T1000 (cell line): ENCODE measurements at places on chromosomes 5 and 9.

- no peak for DNase-seq
Measured at GRCh38 chr9:29319736-29320513, 1746.6 kb upstream of the C9orf72 start.

DNA sequence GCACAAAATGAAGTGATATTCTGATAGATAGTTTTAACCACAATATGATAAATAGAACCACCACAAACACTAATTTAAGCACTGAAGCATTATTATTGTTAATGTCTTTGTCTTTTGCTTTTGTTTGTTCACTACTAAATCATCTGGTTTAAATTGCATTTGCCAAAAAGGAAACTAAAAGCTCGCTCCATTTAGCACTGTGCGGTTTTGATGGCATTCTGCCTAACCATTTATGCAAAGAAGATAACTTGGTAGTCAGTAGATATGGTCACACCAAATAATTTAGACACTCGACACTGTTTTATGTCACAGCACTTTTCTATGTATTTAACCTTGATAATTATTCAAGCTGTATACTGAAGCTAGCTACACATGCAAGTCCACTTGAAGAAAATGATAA lies 849.8 kb upstream of the CDH6 start:
- no peak for DNase-seq

DNA sequence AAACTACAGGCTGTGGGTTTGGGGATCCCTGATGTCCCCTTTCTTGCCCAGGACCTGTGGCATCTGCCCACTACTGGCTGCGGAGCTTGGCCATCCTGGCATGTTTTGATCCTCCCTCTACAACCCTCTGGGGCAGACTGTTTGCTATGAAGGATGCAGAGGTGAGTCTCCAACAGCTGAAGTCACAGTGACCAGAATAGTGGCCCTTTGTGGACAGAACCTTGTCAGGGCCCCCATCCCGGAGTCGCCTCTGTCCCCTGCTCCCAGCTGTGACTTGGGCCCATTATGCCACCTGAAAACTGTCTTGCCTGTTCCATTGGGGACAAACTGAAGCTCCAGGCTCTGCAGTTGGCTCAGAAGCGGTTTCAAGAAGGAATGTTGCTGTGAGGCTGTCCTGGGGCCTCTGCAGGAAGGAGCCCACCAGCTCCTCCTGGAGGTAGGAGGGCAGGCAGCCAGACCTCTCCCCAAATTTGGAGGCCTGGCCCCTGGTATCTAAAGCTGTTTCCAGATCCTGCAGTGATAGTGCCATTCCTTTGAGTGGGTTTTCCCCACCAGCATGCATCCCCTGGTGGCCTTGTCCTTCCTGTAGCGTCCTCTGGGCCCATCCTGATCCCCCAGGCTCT lies 93.3 kb downstream of the BARX1 start:
- DNase-seq, result no peak

DNA sequence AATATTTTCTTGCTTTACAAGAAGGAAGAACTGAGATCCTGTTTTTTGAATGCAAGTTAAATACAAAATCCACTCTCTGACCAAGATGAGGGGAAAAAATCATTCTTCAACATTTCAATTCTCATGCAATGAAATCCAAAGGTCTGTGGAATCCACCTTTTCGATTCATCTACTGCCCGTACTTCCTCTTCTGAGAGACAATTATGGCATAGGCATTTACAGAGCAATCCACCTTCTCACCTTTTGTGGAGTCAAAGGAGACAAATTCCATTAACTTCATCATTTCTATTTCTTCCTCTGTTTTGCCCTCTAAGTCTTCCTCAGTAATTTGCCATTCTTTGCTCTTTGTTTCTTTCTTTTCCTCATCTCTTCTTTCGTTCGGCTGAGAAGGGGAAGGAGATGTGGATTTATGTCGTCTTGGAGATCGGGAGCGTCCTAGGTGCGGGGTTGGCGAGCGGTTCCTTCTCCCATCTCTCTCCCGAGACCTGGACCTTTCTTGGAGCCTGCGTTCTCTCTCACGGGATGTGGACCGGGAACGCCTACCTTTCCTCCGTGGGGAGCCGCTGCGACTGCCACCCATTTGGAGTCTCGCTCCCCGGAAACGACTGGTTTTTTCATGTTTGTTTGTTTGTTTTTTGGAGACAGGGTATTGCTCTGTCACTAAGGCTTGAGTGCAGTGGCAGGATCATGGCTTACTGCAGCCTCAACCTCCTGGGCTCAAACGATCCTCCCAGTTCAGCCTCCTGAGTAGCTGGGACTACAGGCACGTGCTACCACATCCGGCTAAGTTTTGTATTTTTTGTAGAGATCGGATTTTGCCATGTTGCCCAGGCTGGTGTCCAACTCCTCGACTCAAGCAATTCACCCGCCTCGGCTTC lies 24.3 kb upstream of the AFF4 start:
- DNase-seq, result no peak

DNA sequence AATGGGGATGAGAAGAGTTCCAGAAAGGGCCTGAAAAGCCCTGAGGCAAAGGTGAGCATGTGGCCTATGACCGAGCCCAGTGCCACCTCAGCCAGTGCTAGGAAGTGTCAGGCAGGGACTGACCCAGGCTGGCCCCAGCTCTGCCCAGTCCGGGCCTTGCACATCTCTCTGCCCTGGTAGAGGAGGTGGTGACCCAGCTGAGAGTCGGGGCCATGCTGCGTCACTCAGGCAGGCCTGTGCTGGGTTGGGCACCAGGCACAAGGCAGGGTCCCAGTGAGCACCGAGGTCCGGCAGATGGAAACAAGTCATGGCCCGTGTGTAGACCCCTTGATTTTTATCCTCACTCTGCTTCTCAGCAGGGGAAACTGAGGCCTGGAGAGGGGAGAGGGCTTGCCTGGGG lies 729 bp downstream of the CDHR2 start:
- DNase-seq, result no peak

DNA sequence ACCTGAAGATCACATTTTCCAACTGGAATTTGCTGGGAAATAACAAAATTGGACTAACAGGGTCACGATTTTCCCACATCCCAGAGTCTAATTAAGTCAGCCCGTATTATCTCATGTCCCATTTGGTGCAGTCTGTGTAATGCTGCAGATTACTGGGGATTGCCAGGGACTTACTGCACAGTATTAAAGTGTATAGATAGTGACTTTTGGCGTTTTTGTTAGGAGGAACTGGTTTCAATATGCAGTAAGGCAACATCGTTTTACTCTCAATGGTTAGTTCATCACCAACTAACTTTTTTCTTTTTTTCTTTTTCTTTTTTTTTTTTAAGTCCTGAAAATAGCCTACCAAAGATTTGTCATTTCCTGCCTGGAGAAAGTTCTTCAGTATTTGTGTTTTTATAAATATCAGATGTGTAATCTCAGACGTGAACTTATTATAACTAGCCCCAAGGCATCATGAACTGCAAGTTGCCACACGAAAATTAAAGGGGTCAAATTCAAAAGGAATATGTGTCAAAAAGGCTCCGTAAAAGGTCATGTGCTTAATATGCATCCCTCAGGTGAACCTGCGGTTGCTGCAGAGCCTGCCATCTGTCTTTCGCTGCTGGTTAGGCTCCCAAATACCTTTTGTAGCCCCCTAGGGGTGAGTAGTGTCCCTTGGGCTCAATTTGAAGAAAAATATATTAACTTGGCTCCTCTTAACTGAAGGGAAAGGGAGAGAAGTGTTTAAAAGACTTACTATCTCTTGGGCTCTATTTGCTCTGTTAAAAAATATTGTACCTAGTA lies 176.7 kb upstream of the ADAMTSL1 start:
- no peak for DNase-seq

DNA sequence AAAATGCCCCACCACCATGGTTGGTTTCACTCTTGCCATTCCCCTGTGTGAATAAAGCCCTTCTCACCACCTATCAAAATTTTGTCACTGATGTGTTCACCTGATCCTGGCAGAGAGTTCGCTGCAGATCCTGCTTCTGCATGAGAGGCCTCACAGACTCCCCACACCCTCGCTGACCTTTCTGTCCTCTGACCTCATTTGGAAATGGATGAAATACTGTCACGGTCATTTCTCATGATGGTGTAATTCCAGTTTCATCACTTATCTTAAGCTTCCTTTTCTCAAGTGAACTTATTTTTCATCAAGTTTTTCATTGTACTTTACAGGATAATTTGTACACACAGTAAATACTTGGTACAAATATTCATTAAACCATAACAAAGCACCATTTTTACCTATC lies 131.3 kb downstream of the FRMD3 start:
- no peak for DNase-seq
